ENCODE measurements at places on chromosomes 5 and 9. TPM values are rescaled to one million over a fixed set of nuclear protein-coding genes. Genes with fewer than 3 reads are reported as not detected.

Gene SPATA31D3
- not detected for polyA plus RNA-seq

Gene PCDH12
- polyA plus RNA-seq: 16.5 TPM

Gene VCAN
- 282 TPM for polyA plus RNA-seq

Gene ZNF354C
- polyA plus RNA-seq: 15.7 TPM

Gene FAXDC2
- 44.1 TPM for polyA plus RNA-seq

Gene GCNT1
- 4.8 TPM for polyA plus RNA-seq

Gene TIMD4
- 13.2 TPM for polyA plus RNA-seq

Gene RLN2
- polyA plus RNA-seq: 4.3 TPM

Gene NR3C1
- 43.2 TPM for polyA plus RNA-seq

Gene EIF4E1B
- polyA plus RNA-seq: not detected

Gene ISL1
- polyA plus RNA-seq: 0.44 TPM

Gene MYMK
- not detected for polyA plus RNA-seq

Gene IL13
- not detected for polyA plus RNA-seq

Gene LMNB1
- 135 TPM for polyA plus RNA-seq

Gene TMEM171
- 5.7 TPM for polyA plus RNA-seq

Gene CEP120
- 28.2 TPM for polyA plus RNA-seq

Gene PCDHB10
- polyA plus RNA-seq: 6.2 TPM

Gene TMC1
- polyA plus RNA-seq: 0.82 TPM

Gene SPINK6
- not detected for polyA plus RNA-seq

Gene GRM6
- polyA plus RNA-seq: 0.49 TPM

Gene OLFML2A
- 26.7 TPM for polyA plus RNA-seq

Gene ALDOB
- polyA plus RNA-seq: 491 TPM

Gene C9
- 0.32 TPM for polyA plus RNA-seq

Gene SLC1A3
- polyA plus RNA-seq: 4.2 TPM

Gene IPO11
- polyA plus RNA-seq: 43.1 TPM

Gene SYNPO
- polyA plus RNA-seq: 106 TPM

Gene ABO
- polyA plus RNA-seq: 10.6 TPM

Gene SEMA5A
- 34.5 TPM for polyA plus RNA-seq

Gene PLAC8L1
- polyA plus RNA-seq: 0.62 TPM

Gene PPP6C
- polyA plus RNA-seq: 63.3 TPM

Gene RALGPS1
- 27.6 TPM for polyA plus RNA-seq

Gene PARP8
- 20.8 TPM for polyA plus RNA-seq

Gene SPATA31A3
- not detected for polyA plus RNA-seq

Measured in left renal pelvis (tissue), 4 donors.